Left kidney (tissue), 8 donors: ENCODE measurements at places on chromosomes 7 and 10.

DNA sequence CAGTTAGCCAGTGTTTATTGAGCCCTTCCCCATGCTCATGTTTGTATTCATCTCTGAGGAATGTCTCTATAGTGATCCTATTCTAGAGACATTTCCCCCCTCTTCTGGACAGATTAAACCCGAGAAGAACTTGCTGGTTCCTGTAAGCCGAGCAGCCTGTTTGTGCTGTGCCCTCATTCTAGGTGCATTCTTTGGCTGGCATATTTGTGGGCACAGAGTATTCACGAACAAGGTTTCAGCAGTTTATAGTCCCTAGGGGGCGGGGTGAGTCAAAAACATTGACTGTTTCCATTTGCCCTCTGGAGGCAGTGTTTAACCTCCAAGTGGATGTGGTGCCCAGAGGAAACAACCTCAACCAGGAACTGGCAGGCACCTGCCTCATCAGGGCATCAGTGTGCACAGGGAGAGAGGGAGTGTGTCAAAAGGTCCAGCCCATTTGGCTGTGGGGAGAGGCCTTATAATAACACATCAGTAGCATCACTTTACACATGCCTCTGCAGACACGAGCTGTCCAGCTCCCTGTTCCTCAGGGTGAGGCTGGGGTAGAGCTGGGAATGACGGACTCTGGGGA, 273.3 kb upstream of the LRGUK start:
- no peak for DNase-seq

- no peak for DNase-seq
Observed at GRCh38 chr10:31239961-31240360, 79.1 kb upstream of the ZEB1 start.

GRCh38 chr7:127447326-127447945, 54.9 kb upstream of the ZNF800 start:
- no peak for DNase-seq

DNA sequence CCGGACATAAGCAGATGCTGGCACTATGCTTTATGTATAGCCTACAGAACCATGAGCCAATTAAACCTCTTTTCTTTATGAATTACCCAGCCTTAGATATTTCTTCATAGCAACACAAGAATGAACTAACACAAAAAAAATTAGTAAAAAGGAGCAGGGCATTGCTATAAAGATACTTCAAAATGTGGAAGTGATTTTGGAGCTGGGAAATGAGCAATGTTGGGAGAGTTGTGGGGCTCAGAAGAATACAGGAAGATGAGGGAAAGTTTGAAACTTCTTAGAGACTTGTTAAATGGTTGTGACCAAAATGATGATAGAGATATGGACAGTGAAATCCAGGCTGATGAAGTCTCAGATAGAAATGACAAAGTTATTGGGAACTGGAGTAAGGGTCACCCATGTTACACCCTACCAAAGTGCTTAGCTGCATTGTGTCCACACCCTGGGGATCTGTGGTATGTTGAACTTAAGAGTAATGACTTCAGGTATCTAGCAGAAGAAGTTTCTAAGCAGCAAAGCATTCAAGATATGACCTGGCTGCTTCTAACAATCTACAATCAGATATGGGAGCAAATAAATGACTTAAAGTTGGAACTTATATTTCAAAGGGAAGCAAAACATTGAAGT, 24.2 kb downstream of the PNLIPRP3 start:
- DNase-seq, result no peak
